BJ (cell line): ENCODE measurements at places on chromosomes 5 and 9.

GRCh38 chr9:97923529-97924108, 1.3 kb upstream of the TRMO start:
- DNase-seq = peak; percentile 20

GRCh38 chr5:143554918-143555477, 151.5 kb upstream of the NR3C1 start:
- DNase-seq = no peak

- DNase-seq = no peak
These were observed 34.4 kb upstream of the RANBP6 start for GRCh38 chr9:6049798-6050197.

- DNase-seq = peak; percentile 22
These were observed 53.0 kb upstream of the ALDH1B1 start for GRCh38 chr9:38339496-38339895.

DNA sequence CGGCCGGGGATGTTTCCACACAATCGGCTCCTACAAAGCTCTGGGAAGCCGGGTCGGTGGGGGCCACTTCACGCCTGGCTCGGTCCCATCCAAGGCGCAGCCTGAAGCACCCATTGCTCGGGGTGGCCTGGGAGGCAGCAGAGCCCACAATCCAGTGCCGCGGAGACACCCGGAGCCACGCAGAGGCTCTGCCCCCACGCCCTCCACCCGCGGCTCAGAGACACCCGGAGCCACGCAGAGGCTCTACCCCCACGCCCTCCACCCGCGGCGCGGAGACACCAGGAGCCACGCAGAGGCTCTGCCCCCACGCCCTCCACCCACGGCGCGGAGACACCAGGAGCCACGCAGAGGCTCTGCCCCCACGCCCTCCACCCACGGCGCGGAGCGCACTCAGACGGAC, 31.9 kb downstream of the SLC12A7 start:
- DNase-seq = no peak

GRCh38 chr5:170334626-170335025, 37.0 kb upstream of the LCP2 start:
- no peak for DNase-seq

- no peak for DNase-seq
These were observed 4.8 kb downstream of the IL9 start for GRCh38 chr5:135890867-135891266.

DNA sequence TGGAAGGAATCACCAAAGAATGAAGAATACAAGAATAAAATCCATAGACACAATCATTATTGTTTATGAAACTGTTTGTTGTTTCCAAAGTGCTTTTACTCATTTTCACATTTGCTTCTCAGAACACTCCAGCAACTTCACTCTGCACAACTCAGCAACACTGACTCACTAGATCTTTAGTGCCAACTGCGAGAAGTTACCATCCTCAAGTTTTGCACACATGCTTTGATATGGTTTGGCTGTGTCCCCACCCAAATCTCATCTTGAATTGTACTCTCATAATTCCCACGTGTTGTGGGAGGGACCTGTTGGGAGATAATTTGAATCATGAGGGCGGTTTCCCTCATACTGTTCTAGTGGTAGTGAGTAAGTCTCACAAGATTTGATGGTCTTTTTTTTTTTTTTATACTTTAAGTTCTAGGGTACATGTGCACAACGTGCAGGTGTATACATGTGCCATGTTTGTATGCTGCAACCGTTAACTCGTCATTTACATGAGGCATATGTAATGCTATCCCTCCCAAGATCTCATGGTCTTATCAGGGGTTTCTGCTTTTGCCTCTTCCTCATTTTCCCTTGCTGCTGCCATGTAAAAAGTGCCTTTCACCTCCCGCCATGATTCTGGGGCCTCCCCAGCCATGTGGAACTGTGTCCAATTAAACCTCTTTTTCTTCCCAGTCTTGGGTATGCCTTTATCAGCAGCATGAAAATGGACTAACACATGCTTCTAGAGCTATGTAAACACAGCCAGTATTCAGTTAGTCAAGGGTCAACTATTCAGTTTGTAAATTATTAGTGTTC, 36.9 kb downstream of the CLINT1 start:
- DNase-seq = no peak

DNA sequence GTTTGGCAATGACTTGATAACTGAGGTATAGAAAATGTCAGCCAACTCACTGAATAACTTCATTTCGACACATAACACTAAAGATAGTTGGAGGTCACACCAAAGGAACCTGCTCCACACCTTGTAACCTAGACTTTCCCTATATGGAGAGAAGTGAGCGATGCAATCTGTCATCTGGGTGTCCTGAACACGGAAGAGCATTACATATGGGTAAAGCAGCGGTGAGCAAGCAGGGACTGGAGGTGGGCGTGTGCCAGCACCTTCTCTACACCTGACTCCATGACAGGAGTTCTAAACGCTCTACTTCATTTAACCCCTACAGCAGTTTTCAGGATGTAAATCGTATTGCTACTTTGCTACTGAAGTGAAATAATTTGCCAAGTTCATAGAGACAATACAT, 152.8 kb downstream of the SLC12A2 start:
- DNase-seq = no peak

- DNase-seq = no peak
These were observed 53.5 kb downstream of the RGS3 start for GRCh38 chr9:113516840-113517577.

DNA sequence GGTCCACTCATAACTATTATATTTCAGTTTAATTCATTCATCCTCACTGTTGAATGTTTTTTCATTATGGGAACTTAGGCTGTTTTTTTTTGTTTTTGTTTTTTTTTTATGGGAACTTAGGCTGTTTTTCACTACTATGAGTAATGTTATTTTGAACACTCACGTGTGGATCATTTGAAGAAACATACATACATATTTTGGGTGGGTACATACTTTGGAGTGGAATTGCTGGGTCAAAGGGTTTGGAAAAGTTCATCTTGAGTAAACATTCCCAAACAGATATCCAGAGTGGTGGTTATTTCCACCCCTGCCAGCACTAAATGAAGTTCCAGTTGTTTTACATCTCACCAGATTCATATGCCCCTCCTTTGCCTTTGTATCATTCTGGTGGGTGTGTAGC, 584.4 kb downstream of the PSAT1 start:
- no peak for DNase-seq

DNA sequence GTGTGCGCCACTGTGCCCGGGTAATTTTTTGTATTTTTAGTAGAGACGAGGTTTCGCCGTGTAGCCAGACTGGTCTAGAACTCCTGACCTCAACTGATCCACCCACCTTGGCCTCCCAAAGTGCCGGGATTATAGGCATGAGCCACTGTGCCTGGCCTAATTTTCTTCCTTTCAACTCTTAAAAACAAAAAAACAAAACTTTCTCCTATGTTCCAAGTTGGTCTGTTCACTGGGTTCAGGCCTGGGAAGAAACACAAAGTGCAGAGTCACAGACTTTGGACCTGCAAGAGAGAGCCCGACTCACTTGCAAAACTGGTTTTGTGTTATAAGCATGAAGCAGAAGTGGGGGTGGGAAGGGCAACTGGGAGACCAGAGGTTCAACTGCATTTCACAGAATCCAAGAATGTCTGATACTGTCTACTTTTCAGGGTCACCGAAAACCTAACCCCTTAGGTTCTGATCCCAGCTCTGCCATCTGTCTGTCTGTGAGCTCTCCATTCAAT, 5.2 kb upstream of the HDHD3 start:
- no peak for DNase-seq

DNA sequence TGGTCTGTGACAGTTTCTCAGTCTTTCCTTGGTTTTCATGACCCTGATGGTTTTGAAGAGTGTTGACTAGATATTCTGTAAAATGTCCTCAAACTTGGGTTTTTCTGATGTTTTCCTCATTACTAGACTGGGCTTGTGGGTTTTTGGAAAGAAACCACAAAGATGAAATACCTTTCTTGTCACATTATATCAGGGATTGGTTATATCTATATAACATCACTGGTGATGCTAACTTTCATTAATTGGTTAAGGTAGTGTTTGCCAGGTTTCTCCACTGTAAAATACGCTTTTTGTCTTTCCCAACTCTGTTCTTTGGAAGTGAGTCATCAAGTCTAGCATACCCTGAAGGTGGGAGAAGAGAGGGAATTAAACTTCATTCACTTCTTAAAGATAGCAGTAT, 3.3 kb upstream of the IL31RA start:
- no peak for DNase-seq

DNA sequence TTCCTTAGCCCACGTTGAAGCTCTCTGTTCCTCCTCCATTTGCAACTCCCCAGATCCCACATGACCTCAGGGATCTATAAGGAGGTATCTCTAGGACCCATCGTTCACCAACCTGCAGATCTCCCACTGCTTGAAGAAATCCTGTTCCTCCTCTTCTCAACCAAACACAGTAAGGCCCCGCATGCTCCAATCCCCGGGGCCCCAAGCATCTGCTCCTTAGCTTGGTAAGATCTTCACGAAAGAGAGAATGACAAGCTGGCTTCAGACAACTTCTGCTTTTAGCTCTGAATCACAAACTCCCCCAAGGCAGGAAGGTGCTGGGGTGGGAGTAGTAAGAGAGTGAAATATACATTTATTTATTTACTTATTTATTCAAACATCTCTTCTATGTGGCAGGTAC, 33.0 kb upstream of the ARHGAP26 start:
- DNase-seq = no peak

- peak; percentile 42 for DNase-seq
These were observed 15.7 kb downstream of the TMEM8B start for GRCh38 chr9:35844628-35845270.

GRCh38 chr5:152051499-152052454, 127.1 kb upstream of the GLRA1 start:
- DNase-seq = no peak

DNA sequence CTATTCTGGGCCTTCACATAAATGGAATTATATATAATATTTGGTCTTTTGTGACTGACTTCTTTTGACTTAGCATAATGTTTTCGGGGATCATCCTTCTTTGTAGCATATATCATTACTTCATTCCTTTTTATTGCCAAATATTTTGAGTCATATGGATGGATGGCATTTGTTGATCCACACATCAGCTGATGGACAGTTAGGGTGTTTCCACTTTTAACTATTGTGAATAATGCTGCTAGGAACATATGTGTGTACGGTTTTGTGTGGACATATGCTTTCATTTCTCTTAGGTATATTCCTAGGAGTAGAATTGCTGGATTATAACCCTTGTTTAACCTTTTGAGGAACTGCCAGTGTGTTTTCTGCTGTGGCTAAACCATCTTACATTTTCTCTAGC, 249.6 kb downstream of the FANCC start:
- no peak for DNase-seq

DNA sequence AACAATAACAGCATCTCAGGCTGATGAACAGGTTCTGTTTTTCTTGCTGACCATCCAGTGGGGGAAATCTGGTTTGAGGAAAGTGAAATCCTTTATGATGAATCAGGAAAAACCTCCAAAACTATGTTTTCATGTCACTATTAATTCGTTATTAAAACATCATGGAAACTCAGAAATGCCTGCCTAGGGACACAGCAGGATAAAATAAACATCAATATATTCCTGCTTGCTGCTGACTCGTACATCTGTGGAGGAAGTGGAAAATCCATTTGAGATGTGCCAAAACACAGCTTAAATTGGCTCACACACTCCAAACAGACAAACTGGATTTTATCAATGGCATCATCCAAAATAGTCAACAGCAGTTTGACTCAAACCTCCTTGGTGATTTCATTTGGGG, 53.0 kb downstream of the TEK start:
- peak; percentile 40 for DNase-seq

- DNase-seq = no peak
These were observed 34.7 kb downstream of the RETREG1 start for GRCh38 chr5:16582081-16582480.
